ENCODE measurements at places on chromosomes 6 and 20.

DNA sequence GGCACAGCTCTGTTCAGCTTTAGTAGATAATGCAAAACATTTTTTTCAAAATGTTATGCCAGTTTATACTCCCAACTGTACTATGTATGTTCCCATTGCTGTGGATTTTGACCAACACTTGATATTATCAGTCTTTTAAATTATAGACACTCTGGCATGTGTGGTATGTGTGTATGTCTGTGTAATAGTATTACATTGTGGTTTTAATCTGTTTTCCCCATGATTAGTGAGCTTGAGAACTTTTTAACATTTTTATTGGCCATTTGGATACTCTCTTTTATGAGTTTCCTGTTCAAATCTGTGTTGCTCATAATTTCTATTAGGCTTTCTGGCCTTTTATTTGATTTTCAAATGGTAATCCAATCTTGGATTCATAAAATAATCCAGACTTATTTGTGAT lies 69.2 kb upstream of the TXNDC5 start:
- DNase-seq, result no peak

DNA sequence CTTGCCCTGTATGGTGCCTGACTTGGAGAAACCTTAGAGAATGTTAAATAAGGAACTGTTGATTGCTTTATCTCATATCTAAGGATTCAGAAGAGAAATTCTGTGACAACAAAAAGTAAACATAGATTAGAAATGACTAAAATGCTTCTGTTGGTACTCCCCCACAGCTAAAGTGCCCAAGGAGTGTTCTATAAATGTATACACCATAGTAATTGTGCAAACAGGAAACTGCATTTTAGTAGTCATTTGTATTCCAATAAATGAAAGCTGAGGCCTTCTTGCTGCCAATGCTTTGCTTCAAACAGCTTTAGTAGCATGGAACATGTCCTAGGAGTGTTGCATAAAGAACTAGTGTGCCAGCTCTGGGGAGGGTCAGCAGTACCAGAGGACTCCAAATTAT lies 343.7 kb upstream of the IRAK1BP1 start:
- no peak for DNase-seq

DNA sequence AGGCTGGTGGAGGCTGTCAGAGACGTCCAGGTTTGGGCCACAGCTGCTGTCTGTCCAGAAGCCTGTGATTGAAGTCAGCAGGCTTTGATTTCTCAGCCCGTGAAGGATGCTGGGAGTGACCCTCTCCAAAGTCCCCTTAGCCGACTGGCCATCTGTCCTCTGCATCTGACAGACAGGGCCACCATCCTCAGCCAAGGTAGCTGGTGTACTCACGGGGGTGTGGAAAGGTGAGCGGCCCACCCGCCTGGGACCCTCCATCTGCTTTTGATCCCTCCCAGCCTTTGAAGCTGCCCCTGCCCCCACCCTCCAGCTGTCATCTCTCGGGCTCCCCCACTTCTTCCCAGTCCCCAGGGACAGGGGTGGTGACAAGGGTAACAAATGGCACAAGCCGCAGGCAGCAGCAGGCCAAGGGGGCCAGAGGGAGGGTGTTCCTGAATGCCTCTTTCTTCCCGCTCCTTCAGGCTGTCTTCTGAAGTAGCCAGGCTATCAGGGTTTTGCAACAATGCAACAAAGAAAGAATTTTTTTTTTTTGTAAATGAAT lies 84.4 kb downstream of the EYA2 start:
- no peak for DNase-seq

DNA sequence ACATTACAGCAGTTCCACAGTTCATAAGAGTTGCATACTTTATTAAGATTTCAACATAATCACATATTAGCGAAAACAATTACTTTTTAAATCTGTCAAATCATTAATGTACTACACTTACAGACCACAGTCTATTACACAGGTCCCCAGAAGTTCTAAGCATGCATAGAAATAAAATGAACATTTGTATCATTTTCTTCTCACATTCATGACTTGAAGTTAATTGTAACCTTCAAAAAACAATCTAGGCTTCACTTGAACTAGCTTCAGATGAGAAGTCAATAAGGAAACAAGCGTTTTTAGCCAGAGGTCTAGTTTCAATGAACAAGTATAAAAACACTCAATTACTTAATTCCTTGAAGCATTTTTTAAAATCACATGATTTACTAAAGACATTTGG lies 238.3 kb downstream of the HACE1 start:
- no peak for DNase-seq

DNA sequence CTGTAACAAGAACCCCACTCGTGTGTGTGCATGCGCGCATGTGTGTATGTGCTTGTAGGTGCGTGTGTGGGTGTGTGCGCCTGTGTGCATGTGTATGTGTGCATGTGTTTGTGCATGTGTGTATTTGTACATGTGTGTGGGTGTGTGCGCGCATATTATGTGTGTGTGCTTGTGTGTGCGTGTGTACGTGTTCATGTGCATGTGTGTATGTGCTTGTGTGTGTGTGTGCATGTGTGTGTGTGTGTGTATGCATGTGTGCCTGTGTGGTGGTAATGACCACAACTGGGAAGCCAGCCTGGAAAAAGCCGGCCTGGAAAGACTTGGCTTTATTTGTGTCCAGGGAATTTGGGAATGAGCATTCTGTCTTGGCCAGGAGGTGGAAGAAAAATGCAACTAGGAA lies 157.5 kb downstream of the PAX1 start:
- no peak for DNase-seq

GRCh38 chr6:27810768-27811450 lies 101.3 kb downstream of the OR2B2 start:
- DNase-seq, result no peak

GRCh38 chr6:88705601-88706000 lies 257.8 kb downstream of the RNGTT start:
- no peak for DNase-seq
